ENCODE measurements at places on chromosomes 5 and 9.

- DNase-seq, result no peak
Observed at GRCh38 chr5:39062530-39062929, 11.7 kb downstream of the RICTOR start.

DNA sequence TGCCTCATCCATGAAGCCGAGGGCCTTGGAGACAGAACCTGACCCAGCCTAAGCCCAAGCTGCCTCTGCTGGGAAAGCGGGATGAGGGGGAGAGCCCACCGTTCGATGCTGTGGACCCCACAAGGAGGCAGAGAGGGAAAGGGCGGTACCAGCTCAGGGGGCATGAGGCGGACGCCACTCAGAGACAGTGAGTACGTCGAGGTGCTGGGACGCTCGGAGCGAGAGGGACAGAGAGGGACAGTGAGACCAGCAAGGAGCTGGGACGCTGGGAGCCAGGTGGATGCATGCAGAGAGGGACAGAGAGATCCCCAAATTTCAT lies 33.6 kb downstream of the EXD3 start:
- DNase-seq, result no peak

DNA sequence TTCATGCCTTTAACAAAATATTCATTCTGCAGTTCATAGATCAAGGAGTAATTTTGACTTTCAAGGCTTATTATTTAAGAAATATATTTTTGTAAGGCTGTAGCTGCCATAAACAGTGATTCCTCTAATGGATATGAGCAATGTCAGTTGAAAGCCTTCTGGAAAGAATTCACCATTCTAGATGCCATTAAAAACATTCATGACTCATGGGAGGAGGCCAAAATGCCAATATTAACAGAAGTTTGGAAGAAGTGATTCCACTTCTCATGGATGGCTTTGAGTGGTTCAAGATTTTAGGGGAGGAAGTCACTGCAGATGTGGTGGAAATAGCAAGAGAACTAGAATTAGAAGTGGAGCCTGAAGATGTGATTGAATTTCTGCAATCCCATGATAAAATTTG lies 229.1 kb downstream of the DEPDC1B start:
- DNase-seq, result no peak

DNA sequence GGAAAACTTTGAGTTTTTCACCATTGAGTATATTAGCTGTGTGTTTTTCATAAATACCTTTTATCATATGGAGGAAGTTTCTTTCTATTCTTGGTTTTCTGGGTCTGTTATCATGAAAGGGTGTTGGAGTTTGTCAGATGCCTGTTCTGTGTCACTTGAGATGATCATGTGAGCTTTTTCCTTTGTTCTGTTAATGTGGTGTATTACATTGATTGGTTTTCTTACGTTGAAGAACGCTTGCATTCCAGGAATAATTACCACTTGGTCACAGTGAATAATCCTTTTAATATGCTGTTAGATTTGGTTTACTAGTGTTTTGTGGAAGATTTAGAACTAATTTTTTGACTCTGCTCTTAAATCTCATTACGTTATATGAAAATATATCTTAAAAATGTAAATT lies 7.8 kb downstream of the PLEKHG4B start:
- DNase-seq, result no peak

DNA sequence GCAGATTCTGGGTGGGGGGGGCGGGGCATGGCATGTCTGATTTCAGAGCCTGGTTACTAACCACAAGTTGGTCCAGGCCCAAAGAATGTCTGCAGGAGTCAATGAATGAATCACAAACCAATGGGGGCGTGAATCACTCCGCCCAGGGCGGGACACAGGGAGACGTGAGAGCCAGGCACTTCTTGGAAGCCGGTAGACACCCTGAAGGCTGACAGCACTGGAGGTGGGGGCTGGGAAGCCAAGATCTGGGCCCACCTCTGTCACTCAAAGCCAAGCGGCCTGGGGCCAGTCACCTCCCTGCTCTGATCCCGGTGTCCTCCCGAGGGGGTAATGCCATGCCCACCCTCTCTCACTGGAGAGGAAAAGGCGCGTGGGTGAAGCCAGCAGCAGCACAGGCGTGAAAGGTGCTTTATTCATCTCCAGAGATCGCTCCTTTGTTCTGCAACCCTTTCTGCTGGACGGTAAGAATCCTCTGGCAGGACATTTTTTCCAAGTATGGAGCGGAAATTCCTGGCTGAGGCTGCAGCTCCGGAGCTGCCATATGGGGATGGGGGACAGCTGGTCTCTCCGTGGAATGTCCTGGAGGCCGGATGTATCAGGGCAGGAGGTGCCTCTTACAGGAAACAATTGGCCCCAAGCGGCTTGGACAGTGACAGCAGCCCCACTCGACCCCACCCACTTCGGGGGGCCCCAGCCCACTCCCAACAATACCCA lies 85.0 kb downstream of the STK10 start:
- peak; percentile 31 for DNase-seq

GRCh38 chr9:80806671-80807070 lies 882.7 kb downstream of the TLE1 start:
- DNase-seq, result no peak

DNA sequence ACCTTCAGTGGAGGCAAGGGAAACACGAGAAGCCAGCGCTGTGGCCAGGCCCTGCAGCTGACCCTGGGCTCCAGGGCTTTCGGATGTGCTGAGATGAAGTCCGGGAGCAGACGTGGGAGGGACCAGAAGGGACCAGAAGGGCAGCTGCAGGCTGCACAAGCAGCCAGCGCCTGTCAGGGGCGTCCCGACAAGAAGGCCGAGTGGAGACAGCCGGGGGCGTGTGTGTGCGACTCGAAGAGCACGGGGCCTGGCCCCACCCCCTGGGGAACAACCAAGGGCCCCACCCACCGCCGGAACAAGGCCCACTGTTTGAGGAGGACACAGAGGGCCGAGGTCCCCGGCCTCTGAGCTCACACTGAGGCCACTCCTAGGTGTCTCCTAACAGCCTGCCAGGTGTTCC lies 31.4 kb downstream of the SLC12A7 start:
- DNase-seq, result no peak

GRCh38 chr9:132161743-132162184 lies at the start of gene NTNG2:
TSS of gene NTNG2 (plus strand) at chr9:132162058. CDS start at chr9:132166832, 4,774 bp downstream.
- DNase-seq, result no peak

- peak; percentile 24 for DNase-seq
Observed at GRCh38 chr5:132480893-132481595, 9.5 kb downstream of the IRF1 start.

DNA sequence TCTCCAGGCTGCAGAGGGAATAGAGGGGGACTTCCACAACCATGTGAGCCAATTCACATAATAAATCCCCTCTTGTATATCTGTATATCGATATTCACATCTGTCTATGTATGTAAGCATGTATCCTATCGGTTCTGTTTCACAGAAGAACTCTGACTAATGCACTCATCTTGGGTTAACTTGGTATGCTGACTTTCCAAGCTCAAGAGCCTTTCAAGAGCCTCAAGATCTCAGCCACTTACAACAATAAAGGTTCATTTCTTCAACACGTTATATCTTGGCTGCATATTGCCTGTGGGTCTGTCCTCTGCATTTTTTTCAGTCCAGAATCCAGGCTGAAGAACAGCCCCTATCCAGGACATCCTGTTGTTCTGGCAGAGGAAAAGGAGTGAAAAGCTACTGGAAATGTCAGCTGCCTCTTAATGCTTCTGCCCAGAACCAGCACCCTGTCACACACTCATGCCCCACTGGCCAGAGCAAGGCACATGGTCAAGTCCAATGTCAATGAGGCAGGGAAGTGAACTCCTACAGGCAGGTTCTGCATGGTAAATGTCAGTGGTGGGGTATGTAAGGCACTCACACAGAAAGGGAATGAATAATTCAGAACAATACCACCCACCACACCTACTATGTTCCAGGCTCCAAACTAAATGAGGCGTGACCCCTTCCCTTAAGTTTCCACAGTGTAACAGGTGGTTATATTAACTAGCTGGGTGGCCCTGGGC lies 91.6 kb upstream of the ICE1 start:
- DNase-seq, result no peak

DNA sequence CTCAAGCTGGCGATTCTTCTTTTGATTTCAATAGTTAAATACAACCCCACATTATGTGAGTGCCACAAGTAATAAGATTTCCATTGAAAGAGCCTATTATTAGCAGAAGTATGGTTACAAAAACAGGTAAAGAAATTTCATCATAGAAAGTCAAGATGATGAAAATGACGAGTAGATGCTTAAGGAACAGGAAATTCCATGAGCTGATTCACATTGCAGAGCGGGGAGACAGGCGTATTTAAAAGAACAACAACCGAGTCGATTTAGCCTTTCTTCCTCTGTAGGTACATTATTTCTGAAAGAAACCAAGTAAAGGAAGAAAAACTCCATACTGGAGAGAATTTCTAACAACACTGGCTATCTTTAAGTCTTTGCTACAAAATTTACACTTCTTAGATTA lies 310.4 kb downstream of the SLF1 start:
- DNase-seq, result no peak

- no peak for DNase-seq
Observed at GRCh38 chr9:117302487-117302886, 112.4 kb downstream of the ASTN2 start.

All from activated naive CD4-positive, alpha-beta T cell treated with Interleukin-2 at 50 U/mL for 16 hours (primary cell).